ENCODE measurements at places on chromosomes 3 and 15.

- no peak for DNase-seq
Observed at GRCh38 chr15:79007066-79007465, 62.2 kb upstream of the CTSH start.

DNA sequence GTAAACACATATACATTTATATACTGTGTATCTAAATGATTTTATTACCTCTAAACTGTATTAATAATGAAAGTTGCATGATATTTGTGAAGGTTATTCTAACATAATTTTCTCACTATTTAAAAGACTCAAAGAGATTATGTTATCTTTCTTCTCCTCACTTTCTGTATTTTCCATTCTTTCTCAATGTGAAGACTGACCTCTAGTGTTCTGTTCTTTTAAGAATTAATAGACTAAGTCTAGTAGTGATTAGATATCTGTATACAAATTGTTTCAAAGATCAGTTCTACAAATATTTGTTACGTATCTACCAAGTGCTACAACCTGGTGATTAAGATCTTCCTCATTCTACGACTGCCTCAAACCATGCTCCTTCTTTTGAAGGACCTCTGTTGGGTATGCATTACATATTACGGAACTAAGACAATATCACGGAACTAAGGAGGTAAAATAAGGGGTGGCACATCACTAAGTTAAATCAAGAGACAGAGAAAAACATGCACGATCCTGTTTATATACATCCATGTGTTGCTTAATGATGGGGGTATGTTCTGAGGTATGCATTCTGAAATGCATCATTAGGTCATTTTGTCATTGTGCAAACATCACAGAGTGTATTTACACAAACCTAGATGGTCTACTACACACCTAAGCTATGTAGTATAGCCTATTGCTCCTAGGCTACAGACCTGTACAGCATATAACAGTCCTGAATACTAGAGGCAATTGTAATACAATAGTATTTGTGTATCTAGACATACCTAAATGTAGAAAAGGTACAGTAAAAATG, 161.5 kb upstream of the KBTBD8 start:
- no peak for DNase-seq

DNA sequence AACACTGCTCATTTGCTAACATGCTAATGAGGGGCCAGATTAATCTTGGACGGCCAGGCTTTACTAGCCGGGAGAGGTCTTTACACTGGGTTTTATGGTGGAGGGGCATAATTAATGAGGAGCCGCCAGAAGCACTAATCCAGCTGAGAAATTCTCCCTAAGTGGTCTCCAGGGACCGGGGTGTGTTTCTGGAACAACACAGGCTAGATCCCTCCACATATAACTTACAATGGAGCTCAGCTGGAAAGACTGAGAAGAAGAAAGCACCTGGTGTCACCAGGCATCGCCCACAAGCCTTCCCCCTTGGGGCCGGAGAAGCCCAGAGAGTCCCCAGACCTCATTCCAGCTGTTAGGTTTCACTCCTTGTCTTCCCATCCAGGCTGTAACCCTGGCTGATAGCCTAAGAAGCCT, 127.5 kb downstream of the MEGF11 start:
- DNase-seq, result no peak

DNA sequence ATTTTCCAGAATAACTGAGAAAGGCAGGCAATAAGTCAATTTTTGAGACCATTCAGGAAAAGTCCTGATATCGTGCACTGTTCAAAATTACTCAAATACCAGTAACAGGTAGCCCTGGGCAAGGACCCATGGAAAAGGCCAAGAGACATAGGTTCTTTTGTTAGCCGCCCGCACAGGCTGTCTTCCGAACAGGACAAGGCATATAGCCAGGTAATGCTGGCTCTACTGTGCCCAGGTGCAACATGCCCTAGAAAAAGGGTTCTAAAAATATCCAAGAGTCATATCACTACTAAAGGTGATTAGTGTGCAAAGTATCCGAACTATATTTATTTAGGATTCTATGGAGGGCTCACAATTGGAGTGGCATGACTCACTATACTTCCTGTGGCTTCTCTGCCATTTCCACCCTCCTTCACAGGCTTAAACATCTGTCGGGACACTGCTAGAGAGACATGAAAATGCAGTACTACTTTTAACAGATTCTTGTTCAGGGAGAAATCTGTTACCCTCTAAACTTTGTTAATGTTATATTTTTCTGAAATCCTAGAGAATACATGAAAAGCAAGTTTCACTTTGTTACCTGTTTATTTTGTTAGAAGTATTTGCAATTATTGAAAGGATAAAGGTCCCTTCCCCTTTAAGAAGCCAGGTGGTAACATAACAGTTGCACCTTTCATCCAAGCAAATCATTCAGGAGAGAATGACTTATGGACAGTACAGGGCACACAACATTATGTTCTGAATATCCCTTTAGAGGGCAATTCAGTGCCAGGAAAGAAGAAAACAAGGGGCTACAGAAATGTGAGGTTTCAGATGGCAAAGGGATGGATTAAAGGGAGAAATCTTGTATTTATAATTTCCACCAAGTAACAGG, 293.3 kb upstream of the THBS1 start:
- no peak for DNase-seq

- no peak for DNase-seq
Observed at GRCh38 chr3:16183601-16184270, 9.3 kb downstream of the GALNT15 start.

- no peak for DNase-seq
Observed at GRCh38 chr3:129257609-129258008, 8.2 kb downstream of the COPG1 start.

- no peak for DNase-seq
Observed at GRCh38 chr15:98580572-98580971, 67.8 kb upstream of the IGF1R start.

GRCh38 chr15:66927201-66928077, 138.0 kb upstream of the SMAD3 start:
- no peak for DNase-seq

DNA sequence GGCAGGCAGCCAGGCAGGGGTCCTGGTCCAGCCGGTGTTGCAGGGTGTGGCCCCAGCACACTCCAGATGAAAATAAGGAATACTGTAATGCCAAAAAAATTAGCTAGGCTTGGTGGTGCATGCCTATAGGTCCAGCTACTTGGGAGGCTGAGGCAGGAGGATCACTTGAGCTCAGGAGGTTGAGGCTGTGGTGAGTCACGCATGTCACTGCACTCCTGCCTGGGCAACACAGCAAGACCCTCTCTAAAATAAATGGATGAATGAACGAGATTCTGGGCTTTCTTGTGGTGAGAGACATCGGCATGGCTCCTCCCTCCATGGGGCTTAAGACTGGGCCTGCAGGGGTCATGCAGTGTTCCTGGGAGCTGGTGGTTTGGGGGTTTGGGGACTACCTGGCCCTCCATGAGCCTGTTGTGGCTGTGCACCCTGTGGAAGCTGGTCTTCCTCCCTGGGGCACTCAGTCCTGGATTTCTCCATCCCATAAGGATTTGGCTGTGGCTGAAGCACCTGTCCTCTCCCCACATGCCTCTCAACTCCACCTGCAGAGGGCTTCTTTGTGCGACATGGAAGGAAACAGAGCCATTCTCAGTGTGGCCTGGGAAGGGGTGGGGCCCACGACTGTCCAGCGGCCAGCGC, 7.6 kb upstream of the RCCD1 start:
- no peak for DNase-seq

- no peak for DNase-seq
Observed at GRCh38 chr3:145094355-145094941, 1066.5 kb downstream of the PLOD2 start.

DNA sequence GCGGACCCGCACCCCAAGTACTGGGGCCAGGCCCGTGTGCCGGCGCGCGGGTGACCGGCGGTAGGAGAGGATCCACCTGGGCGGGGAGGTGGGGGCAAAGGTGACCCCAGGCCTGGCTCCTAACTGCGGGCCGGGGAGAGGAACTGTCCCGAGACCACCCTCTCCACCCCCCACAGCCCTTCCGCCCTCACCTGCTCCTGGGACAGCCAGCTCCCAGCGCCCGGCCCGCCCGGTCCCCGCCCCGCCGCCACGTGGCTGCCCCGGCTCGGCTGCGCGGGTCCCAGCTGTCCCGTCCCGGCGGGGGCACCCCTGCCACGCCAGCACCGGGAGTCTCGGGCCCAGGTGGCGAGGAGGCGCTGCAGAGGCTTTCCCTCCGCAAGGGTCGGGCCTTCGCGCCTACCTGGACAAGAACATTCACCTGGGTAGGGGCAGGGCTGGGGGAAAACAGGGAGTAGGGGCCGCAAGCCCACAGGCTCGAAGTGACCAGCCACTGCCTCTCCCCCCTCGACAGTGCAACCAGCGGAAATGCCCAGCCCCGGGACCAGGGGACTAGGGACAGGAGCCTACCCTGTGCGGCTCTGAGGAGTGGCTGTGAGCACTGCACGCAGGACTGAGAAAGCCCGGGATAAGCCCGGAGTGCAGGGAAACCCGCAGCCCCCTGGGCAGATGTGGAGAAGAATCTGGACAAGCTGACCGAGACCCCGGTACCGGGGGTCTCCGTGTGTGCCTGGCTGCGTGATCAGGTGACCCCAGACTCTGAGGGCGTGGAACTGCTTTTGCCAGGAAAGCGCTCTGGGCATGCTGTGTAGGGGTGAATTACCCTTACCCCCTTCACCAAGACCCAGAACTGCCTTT, at the start of gene SLC12A8:
SLC12A8 (minus strand) TSS at position 240 of the 855 bp plus-strand sequence. CDS start 1,399 bp downstream, outside the sequence.
- no peak for DNase-seq

DNA sequence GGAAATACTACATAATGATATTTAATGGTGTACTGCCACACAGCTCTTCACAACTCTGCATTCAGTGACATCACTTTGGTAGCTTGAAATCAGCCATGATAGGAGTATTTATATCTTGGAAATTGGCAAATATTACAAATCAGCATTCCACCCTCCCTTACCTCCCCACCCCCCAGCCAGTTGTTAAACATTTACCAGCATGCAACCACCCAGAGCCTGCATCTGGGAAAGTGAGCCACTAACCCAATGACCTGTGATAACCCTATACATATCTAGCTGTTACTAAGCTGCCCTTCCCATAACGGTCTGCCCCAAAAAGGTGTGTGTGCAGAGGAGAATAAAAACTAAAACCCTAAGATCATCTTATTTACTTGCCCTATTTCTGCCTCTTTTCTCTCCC, 44.6 kb upstream of the SATB1 start:
- DNase-seq, result no peak

GRCh38 chr3:139560411-139560810, 20.9 kb upstream of the RBP1 start:
- no peak for DNase-seq

DNA sequence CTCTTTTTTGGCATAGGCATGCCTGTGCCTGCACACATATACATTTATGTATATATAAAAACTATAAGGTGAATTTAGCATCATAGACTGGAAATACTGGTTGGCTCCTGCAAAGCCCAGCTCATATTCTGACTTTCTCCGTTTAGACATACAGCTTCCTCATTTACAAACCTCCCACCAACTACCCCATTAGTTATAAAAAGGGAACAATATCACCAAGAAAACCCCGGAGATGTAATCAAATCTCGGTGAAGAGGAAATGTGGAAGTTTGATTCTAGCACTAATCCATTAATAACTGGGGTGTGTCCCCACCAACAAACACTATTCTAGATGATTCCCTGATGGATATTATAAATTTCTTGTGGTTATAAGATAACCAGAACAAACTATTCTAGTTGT, 517.7 kb upstream of the TBL1XR1 start:
- DNase-seq, result no peak

DNA sequence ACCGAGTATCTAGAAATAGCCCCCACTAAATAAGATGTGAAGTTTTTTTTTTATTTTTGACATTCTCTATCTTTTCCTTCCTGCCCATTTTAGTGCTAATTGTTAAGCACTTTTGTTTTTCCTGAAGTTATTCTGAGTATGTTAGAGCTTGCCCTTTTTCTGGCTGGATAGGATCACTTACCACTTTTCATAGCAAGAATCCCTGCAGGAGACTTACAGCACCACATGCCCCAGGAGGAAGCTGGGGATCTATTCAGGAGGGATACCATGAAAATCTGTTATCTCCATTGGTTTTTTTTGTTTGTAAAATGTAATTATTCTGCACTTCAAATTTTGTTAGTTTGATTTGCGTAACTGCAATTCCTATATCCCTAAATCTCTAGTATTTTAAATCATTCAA, 968.4 kb downstream of the ZPLD1 start:
- DNase-seq, result no peak

GRCh38 chr3:12345141-12345561, 56.3 kb downstream of the PPARG start:
- DNase-seq, result no peak

GRCh38 chr15:66763186-66764071, 61.4 kb downstream of the SMAD6 start:
- no peak for DNase-seq

GRCh38 chr15:81747482-81747881, 298.3 kb downstream of the MEX3B start:
- DNase-seq, result no peak

GRCh38 chr15:31364301-31365031, 37.8 kb downstream of the KLF13 start:
- no peak for DNase-seq

- no peak for DNase-seq
Observed at GRCh38 chr3:52402101-52402521, 42.8 kb downstream of the SEMA3G start.

DNA sequence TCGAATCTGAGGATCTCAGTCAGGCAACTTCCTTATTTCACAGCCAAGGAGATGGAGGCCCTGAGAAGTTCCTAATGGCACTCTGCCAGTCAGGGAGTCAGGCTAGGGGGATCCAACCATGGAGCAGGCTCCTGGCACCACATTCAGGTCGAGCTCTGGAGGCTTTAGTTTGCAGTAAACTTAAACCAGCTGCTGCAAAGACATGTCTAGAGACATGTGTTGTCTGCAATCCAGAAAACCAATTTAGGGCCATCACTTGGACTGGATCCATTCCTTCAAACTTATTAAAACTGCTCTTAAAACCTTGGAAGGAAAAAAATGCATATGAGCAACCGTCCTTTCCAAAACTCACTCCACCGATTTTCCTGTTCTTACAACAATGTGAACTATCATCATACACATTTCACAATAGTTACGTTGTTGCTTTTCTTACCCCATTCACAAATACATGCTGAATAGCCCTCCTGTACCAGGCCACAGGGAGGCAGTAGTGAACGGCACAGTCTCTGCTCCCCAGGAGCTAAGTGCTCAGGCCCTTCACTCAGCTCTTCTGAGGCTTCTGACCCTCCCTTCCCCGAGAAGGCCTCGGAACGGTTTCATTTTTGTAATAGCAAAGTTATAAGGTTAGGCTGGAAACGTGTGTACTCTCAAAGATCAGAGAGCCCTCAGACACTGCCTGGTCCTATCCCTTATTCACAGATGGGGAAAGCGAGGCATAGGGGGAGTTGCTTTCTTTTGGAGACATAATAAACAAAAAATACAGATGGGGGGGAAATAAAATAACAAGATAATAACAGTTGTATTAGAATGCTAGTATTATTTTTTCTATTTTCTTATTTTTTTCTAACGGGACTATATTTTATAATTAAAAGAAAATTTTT, 20.1 kb downstream of the RFT1 start:
- peak; percentile 33 for DNase-seq
